ENCODE measurements at places on chromosomes 7 and 10.

GRCh38 chr7:140673063-140673773, 473 bp downstream of the ADCK2 start:
- peak; percentile 42 for DNase-seq

- no peak for DNase-seq
Observed at GRCh38 chr7:151896086-151896485, 19.2 kb upstream of the PRKAG2 start.

GRCh38 chr7:148579366-148579765, 11.2 kb upstream of the C7orf33 start:
- DNase-seq, result no peak

DNA sequence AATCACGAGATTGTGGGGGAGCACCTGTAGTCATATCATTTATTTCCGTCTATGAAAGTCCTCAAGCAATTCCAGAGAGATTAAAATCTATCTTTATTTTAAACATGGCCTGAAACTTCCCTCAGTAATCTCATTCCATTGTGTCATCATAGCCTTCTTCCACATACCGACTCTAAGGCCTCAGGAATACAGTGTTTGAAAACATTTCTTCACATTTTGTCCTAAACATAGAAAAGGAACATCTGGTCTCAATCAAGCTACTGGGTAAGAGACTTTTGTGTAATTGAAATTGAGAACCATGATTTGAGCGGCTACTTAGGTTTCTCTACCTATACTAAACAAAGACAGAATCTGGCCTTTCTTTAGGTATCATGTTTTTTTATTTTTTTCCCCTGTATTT, 78.0 kb upstream of the ELMO1 start:
- no peak for DNase-seq

DNA sequence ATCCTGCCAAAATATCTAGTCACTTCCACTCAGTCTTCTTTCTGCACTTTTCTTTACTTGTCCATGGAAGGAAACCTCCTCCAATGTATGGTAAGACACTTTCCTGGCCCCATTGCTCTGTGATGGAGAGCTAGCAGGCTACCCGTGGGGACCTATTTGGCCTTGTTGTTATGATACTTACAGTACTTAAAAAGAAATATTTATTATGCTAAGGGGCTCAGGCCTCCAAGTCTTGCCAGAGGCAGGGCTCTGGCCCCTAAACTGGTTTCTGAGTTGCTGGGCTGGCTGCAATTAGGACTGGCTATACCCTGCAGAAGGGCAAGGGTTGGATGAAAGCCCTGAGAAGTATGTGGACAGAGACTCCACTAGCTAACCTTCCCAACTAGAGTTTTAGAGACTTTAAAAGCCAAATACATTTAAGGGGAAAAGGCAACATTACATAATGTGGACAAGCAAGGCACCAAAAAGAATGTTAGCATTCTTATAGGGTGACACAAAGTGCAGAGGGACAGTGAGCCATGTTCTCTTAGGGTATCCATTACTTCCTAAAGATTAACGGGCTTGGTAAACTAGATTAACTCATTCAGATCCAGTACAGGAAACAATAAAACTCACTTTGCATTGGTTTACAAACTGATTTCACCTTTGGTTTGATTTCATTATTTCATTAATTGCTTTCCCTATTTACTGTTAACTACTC, 84.9 kb upstream of the INHBA start:
- no peak for DNase-seq

GRCh38 chr7:92135052-92135889, 994 bp upstream of the CYP51A1 start:
- peak; percentile 55 for DNase-seq

GRCh38 chr10:119859420-119860258, 13.0 kb downstream of the MCMBP start:
- DNase-seq, result peak; percentile 43

GRCh38 chr10:123359539-123359938, 205.3 kb downstream of the BUB3 start:
- no peak for DNase-seq

DNA sequence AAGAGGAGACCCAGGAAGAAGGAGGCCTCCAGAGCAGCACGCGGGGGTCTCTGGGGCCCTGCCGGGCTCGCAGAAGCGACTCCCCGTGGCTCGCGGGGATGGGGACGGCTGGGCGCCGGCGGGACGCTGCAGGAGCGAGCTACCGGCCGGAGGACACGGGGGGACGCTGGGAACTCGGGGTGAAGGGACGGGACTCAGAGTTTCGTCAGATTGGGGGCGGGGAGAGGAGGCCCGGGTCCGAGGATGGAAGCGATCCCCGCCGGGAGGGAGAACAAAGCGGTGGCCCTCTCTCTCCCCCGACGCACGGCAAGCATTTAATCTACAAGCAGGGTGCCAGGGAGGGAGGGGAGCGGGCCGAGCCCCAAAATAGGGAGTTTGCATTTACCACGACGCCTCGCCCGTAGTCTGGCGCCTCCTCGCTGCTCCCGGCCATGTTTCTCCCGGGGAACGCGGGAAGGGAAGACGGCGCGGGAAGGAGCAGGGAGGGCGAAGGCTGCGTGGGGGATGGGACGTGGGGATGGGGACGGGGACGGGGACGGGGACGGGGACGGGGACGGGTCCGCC, at the start of gene PRTFDC1:
PRTFDC1 (minus strand) TSS at position 464 of the 564 bp plus-strand sequence; CDS start at position 433, 31 bp downstream.
- peak; percentile 83 for DNase-seq

DNA sequence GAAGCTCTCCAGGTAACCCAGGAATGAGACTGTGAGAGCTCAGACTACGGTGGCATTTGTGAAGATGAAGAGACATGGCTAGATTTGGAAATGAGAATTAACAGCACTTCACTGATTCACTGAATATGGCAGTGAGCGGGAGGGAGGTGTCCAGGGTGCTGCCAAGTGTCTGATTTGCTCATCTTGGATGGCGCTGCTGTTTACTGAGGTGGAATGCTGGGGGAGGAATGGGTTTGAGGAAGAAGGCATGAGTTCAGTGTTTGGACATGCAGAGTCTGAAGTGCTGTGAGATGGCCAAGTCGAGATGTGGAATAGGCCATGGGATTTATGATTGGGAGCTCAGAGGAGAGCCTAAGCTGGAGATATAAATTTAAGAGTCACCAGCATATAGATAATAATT, 437.1 kb upstream of the NPVF start:
- no peak for DNase-seq

DNA sequence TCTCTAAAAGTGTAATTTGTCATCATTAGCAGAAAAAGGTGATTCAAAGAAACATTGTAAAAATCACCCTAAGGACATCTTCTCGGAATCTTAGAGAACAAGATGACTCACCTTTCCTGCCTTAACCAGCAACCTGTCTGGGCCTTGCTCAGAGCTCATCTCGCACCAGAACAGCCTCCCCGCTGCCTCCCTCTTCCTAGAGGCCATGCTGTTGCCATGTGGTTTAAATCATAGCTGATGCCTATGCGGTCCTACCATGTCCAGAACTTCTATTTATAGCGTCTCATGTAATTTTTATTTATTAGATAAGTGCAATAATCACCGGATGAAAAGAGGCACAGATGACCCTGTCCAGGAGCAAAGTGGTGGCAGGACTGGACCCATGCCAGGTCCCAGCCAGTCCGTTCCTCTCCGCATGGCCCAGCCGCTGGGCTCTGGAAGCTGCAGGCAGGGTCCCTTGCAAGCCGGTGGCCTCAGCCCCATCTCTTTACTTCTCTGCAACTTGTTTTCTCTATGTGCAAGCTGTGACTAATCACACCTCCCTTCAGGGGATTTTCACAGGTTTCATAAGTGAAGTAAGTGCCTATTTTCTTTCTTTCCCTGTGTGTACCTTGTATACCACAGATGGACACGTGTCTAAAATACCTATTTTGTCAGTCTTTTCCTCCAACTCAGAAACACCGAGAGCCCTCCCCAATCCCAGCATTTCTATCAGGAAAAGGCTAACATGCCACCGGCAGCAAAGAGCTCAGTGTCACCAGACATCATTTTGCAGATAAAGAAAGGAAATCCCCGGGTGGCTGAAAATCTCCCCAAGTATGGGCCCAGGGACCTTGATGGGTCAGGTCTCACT, 27.1 kb downstream of the KLF6 start:
- no peak for DNase-seq

GRCh38 chr7:12719141-12719919, 31.9 kb downstream of the ARL4A start:
- DNase-seq, result no peak

DNA sequence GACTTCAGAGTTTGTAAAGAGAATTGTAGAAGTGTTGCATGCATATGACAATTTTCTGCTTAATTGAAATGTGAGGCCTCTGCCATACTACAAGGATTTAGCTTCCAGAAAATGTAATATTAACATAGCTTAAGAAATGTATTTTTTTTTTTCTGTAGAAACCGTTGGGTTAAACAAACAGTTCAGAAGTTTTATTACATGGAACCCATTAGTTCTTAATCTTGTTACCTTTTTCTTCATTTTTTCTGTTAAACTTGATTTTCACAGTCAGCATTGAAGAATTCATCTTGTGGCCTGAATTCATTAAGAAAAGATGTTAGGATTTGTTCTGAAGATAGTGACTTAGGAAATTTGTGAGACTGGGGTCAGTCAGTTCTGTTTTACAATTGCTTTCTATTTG, 4.9 kb downstream of the PTEN start:
- DNase-seq, result no peak

DNA sequence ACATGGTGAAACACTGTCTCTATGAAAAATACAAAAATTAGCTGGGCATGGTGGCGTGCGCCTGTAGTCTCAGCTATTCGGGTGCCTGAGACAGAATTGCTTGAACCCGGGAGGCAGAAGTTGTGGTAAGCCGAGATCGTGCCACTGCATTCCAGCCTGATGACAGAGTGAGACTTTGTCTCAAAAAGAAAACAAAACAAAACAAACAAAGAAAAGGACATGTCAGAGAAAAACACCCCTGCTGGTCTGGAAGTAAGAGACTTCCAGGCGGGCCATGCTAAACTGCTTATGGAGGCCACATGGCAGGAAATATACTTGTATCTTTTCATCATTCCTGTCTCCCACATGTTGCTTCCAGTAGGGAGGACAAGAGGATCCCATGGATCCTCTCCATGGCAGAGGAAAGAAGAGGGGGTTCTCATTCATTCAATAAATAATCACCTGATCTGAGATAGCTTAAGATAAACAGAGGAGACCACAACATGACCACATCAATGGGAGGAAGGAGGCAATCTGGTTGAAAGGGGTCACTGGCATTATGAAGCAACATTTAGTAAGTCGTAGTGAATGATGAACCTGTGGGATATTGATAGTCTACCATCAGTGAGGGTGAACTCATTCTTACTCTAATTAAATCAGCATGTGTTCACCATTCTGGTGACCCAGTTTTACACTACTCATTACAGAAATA, 60.5 kb upstream of the ZNF138 start:
- no peak for DNase-seq

DNA sequence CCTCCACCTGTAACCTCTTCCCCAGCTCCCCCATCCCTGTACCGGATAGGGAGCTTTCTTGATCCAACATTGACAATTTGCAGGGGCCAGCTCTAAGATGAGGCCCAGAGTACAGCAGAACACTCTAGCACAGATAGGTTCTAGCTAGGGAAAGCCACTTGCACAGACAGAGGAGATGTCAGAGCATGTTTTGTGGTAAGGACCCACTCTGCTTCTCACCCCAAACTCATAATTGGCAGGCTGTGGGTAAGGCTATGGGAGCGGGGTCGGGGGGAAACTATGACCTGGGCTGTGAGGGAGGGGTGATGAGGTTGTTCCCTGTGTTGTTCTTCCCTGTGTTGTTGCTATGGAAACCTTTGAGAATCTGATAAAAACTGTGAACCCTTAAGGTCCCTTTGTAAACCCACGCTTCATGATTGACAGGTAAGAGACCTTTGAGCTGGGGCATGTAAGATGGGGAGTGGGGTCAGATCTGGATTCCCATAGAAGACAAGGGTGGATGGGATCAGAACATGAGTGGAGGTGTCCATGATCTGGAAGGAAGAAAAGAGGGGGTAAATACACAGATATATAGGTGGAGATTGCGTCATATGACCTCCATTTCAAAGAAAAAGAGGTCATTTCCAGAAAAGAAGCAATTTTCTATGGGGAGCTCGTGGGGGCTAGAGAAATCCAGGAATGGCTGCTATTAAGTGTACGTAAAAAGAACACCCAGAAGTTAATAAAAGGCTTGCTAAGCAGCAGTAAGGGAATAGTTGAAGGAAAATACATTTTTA, 4.0 kb downstream of the CALD1 start:
- no peak for DNase-seq

GRCh38 chr10:27068217-27068891, 31.9 kb downstream of the ANKRD26 start:
- no peak for DNase-seq

- peak; percentile 43 for DNase-seq
Observed at GRCh38 chr10:19892270-19892669, 76.0 kb downstream of the PLXDC2 start.

GRCh38 chr7:36637417-36637816, 86.9 kb downstream of the AOAH start:
- DNase-seq, result no peak

DNA sequence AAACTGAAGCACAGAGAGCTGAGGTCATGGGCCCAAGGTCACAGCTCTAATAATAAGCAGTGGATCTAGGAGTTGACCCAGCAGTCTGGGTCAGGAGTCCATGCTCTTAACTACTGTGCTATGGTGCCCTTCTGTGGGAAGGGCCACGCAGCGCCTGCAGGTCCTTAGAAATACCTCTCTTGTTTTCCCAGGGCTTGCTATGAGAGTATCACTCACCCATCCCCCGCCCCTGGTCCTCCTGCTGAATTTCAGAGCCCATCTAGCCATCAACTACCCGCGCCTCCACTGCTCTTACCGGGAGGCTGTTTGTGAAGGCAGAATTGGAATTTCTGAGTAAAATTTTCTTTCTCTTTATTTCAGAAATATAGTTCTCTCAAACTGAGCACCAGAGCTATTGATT, 27.3 kb upstream of the CRHR2 start:
- peak; percentile 36 for DNase-seq

DNA sequence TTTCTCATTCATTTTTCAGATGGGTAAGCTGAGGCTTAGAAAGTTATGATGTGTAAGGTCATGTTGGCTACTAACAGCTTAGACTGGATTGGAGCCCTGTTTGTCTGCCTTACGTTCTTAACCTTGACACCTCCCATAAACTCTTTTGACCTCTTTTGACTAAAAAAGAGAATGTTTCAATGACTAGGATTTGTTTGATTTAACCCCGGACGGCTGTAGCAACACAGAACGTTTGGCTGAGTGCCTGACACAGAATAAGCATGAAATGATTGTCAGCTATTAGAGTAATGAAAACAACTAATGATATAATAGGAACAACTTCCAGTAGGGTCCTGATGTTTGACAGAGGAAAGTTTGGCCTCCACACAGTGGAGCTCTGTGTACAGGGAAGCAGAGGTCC, 83.3 kb upstream of the PDZD8 start:
- DNase-seq, result no peak

DNA sequence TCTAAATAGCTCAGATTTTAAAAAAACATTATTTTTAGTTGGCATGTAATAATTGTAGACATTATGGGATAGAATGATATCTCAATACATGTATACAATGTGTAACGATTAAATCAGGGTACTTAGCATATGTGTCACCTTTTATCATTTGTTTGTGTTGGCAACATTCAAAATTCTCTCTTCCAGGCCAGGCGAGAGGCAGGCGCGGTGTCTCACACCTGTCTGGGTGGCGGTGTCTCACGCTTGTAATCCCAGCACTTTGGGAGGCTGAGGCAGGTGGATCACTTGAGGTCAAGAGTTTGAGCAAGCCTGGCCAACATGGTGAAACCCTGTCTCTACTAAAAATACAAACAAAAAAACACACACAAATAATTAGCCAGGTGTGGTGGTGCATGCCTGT, 151.7 kb downstream of the RTKN2 start:
- DNase-seq, result no peak
